ENCODE measurements at places on chromosomes 1 and 21.

DNA sequence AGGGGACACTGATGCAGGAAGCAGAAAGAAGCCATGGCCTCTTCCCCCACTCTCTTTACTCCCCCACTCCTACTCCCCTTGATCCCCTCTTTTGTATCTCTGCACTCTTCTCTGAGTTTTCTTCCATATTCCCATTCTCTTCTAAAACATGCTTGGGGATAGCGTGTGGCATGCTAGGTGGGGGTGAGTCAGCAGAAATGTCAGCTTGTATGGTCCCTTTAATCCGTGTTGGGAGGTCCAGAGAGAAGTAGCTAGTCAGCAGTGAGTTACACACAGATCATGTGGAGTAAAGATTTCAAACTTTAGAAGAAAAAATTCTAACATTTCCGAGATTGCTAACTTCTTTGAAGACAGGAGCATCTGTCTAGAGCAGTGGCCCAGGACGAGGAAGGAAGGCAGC, 4.0 kb upstream of the KCNK1 start:
- DNase-seq, result no peak

GRCh38 chr21:42002421-42002958, 7.7 kb downstream of the ZBTB21 start:
- DNase-seq, result peak; percentile 73

- no peak for DNase-seq
These were observed 12.2 kb downstream of the TGFB2 start for GRCh38 chr1:218357211-218357892.

DNA sequence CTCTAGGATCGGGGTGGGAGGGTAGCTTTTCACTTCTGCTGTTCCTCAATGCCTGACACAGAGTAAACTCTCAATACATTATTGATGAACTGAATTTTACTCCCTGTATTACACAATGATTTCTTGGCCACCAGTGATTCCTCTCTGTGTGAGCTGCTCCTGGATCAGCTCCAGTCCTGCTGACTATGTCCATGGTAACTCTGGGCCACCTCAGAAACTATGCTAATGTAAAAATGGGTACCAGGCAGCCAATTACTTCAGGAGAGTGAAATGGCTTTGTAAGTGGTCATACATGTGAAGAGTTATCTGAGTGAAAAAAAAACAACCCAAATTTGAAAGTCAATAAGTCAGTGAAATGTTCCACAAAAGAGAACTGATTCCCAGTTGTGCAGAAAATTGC, 311.0 kb downstream of the KCNH1 start:
- no peak for DNase-seq

GRCh38 chr1:11321656-11322491, 48.9 kb downstream of the UBIAD1 start:
- DNase-seq, result no peak

DNA sequence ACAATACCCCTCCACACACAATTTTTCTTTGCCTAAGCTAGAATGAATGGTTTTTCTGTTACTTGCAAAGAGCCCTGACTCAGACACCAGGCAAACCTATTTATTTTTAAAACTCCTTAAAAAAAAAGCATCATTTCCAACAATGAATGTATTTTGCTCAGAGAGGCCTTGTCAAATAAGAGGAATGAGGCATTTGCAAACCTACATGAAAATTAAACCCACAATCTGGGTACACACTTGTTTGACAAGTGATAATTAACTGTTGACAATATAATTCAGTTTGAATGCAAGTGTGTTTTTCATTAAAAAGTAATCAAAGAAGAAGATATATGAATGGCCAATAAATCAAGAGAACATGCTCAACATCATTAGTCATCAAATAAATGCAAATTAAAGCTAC, 339.5 kb downstream of the PTPRU start:
- DNase-seq, result no peak

DNA sequence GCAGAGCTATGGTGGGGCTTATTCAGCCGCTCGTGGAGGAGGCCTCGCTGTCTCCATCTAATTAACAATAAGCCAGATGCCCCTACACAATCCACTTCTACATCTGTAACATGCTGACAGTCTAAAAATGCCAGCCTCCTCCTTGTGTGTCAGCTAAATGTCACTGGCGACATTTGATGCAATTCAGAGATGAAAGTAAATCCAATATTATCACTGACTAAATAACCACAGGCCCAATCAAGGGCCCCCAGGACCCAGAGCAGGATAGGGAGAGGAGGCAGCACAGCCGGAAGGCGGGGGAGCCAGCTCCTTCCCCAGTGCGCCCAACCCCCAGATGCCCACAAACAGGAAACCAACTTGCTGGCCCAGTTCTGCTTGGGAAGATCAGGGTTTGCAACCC, 76.6 kb downstream of the DMRTA2 start:
- DNase-seq, result no peak

- no peak for DNase-seq
These were observed 7.0 kb downstream of the ARPC5 start for GRCh38 chr1:183628537-183628936.

- DNase-seq, result no peak
These were observed 12.2 kb upstream of the TTC4 start for GRCh38 chr1:54703471-54703870.

- no peak for DNase-seq
These were observed 10.1 kb downstream of the DIPK1A start for GRCh38 chr1:92951141-92951582.

DNA sequence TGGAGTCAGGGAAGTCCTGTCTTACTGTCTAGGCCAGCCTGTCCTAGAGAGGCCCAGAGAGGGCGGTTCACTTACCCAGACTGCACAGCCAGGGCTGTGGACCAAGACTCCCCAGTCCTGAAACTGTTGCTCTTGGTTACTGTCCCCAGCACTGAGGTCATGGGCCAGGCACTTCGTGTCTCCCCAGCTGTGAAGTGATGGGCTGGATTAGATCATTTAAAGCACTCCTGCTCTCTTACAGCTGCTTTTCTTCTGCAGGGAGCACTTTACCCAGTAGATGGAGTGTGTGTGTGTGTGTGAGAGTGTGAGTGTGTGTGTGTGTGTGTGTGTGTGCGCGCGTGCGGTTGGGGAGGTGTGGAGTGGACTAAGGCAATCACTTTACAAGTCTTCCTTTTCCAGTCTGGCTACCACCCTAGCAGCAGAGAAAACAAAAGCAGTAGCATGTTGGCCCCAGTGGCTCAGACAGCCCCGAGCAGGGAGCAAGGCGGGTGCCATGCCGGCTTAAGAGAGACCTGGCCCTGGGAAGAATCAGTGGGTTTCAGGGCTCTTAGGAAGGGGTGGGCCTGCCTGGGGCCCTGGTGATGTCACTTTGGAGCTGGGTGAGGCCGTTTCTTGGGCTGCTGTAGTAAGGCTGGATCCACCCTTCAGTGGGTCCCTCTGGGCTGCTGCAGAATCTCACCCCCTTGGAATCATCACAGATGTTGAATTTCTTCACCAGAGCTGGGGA, 2.4 kb downstream of the SPSB1 start:
- peak; percentile 49 for DNase-seq

DNA sequence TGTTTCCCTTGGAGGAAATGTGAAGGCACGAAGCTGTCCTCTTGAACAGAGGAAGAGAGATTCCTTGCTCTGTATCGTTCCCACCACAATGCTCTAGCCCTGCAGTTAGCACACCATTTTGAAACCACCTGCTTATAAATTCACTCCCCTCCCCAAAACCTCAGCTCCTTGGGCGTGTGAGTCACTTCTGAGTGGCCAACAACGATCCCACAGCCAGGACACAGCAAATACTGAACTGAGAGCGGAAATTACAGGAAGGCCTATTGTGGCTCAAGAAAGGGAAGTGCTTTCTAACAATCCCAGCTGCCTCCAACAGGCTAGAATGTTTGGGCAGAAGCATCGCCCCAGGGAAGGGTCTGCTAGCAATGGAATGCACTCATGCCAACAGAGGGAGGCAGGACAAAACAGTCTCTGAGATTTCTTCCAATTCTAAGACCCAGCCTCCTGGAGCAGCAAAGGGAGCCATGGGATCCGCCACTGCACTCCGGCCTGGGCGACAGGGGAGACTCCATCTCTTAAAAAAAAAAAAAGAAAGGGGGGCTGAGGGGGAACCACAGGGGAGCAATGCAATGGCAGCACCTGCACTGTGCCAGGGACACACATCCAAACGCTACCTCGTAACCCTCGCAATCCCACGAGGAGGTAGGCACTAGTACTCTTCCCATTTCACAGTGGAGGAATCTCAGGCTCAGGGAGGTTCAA, 1.9 kb downstream of the TMEM53 start:
- peak; percentile 35 for DNase-seq

DNA sequence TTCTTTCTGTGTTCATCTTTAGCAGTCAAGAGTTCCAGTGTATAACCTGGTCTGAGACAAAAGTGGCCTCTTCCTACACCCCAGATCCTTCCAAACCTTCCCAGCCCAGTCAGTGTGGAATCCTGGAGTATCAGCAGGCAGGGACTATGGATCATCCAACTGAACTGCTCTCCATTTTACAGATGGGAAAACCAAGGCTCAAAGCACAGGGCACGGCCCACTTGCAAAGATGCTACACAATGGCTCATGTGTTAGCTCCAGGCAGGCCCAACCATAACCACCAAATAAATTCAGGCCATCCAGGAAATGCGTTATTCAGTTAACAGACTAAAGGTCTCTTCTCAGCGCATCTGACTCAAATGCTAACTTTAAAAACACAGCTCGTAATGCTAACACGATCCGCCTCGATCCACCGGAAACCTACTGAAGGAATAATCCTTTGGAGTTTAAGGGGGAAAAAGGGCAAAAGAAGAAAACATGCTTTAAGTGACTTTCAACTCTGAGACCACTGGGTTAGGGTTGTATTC, 7.1 kb downstream of the GLIS1 start:
- no peak for DNase-seq

DNA sequence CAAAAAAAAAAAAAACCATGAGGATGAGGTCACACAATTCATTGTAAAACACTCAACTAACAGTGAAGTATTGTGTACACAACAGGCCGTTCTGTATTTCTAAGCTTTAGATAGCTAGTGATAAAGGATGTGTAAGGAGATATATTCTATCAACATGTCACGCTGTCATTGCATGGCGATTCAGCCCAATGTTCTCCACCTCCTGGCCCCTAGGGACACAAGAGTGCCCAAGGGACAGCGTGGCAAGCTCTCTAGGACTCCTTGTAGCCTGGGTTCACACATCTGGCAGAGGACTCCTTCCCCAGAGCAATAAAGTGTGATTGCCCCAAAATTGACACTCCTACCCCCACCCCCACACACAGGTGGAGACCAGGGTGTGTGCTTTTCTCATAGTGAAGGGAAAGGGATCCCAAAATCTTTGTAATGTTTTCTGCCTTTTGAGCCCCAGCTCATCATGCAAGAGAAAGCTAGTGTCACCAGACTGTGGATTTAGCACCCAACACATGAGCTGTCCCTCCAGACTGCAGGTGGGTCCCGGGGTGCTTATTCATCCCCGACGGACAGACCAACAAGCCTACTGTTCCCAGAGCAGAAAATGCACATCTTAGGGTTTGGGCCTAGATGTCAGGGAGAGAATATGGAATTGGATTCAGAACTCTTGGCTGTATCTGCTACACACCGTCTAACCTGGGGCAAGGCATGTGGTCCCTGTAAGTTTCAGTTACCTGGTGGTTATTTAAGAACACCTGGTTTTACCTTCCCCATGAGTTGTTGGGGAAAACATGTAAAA, 11.5 kb downstream of the TMPRSS3 start:
- no peak for DNase-seq

DNA sequence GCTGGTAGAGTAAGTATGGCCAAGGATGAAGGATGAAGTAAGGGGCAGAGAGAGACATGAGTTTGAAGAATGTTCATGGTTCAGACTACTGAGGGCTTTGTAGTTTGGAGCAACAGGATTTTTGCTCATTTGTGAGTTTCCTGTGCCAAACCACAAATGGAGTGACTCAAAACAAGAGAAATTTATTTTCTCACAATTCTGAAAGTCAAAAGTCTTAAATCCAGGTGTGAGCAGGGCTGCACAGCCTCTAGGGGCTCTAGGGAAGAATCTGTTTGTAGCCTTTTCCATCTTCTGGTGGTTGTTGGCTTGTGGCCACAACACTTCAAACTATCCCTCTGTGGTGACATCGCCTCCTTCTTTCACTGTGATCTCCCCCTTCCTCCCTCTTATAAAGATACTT, 58.9 kb downstream of the RHOU start:
- peak; percentile 59 for DNase-seq

DNA sequence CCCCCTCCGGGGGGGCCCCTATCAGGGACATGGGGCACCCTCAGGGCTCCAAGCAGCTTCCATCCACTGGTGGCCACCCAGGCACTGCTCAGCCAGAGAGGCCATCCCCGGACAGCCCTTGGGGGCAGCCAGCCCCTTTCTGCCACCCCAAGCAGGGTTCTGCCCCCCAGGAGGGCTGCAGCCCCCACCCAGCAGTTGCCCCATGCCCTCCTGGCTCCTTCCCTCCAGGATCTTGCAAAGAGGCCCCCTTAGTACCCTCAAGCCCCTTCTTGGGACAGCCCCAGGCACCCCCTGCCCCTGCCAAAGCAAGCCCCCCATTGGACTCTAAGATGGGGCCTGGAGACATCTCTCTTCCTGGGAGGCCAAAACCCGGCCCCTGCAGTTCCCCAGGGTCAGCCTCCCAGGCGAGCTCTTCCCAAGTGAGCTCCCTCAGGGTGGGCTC, 34.9 kb downstream of the TRIM11 start:
- no peak for DNase-seq

GRCh38 chr1:203823306-203823705, 27.9 kb downstream of the ZBED6 start:
- no peak for DNase-seq
